HuH-7.5 (cell line): ENCODE measurements at places on chromosomes 16 and 17.

- DNase-seq = no peak
Observed at GRCh38 chr16:68466174-68466573, 17.9 kb upstream of the SMPD3 start.

DNA sequence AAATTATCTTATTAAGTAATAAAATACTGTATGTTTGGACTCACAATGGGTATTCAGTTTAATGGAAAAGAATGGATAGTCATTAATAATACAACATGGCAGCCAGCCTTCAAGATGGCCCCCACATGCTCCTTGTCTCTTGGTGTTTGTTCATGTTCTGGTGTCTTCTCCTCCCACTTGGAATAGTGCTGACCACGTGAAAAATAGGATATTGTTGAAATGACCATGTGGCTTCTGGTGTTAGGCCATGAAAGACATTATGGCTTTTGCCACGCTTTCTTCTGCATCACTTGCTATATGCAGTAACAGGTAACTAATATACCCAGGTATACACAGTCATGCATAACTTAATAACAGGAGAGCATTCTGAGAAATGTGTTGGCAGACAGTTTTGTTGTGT, 341.0 kb downstream of the KCNJ2 start:
- DNase-seq = no peak

DNA sequence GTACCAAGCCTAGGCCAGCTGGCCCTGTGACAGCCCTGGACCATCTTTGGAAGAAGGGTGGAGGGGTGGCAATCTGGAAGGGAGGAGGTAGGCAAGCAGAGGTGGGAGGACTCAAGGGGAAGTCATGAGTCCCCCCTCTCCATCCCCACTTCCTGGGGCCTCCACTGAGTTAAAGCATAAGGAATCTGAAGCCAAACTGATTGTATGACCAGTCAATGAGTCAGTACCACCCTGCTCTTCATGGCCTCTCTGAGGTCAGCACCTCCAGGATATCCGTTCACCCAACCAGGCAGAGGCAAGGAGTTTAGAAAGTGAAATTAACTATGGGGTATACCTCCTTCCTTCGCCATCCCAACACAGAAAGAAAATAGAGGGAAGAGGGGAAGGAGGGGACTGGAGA, 272.7 kb downstream of the SOX9 start:
- DNase-seq = no peak

GRCh38 chr17:82006468-82007227, 16.0 kb downstream of the CENPX start:
- no peak for DNase-seq

DNA sequence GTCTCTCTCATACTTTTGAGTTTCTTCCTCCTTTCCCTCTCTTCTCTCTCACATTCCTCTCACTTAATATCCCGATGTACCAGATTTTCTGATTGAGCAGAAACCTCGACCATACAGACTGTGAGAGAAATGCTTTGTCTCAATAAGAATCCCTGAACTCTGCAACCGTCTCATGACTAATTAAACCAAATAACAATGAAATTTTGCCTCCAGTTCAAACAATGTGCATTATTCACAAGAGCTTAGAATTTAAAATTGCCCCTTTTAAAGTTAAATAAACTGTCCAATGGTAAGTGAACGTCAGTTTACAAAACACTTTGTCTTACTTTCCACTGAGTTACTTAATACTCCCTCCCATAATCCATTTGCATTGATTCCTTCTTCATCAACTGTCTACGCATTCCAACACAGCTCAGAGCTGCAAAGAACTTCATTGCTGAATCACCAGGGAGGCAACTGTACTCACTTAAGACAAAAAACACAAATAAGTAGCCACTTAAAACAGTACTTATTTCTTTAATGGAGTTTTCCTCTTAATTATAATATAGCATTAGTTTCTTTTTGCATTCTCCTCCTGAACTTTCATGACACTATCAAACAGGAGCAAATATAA, 4.9 kb downstream of the CDH11 start:
- no peak for DNase-seq

- DNase-seq = no peak
Observed at GRCh38 chr17:18111330-18111971, 2.9 kb downstream of the MYO15A start.
